ENCODE measurements at places on chromosomes 7 and 10. TPM values are rescaled to one million over a fixed set of nuclear protein-coding genes. Genes with fewer than 3 reads are reported as not detected.

Gene VAX1
- total RNA-seq = not detected

Gene GPR15LG
- total RNA-seq = not detected

Gene RAB19
- 0.22 TPM for total RNA-seq

Gene PNLIP
- total RNA-seq = not detected

Gene TMEM248
- total RNA-seq = 110 TPM

Gene CNPY1
- not detected for total RNA-seq

Gene NEURL1
- 0.26 TPM for total RNA-seq

Gene ZNF33B
- total RNA-seq = 14.2 TPM

Gene CCL26
- 0.65 TPM for total RNA-seq

Gene ADAM12
- 93.8 TPM for total RNA-seq

Gene CHST15
- total RNA-seq = 73.6 TPM

Gene AOC1
- not detected for total RNA-seq

Gene EGR2
- 0.86 TPM for total RNA-seq

Gene CC2D2B
- total RNA-seq = 0.13 TPM

Gene CALHM2
- 81.3 TPM for total RNA-seq

Gene SFTPA1
- not detected for total RNA-seq

Gene FAM131B
- total RNA-seq = 0.54 TPM

Gene PDZD7
- 0.91 TPM for total RNA-seq

Gene OGDHL
- total RNA-seq = 0.54 TPM

Gene CEP55
- total RNA-seq = 18.4 TPM

Gene CPVL
- 0.54 TPM for total RNA-seq

Gene SORCS1
- total RNA-seq = not detected

Gene SNCG
- 17.6 TPM for total RNA-seq

Gene RARRES2
- 0.32 TPM for total RNA-seq

Gene GRM3
- not detected for total RNA-seq

Gene MYL10
- not detected for total RNA-seq

Gene BLNK
- total RNA-seq = 0.65 TPM

Gene HOXA3
- 9.4 TPM for total RNA-seq

Gene ADRB1
- not detected for total RNA-seq

Gene NKX1-2
- total RNA-seq = not detected

Gene STK17A
- total RNA-seq = 87.5 TPM

Gene SLC26A5
- not detected for total RNA-seq

Gene PRKAR1B
- total RNA-seq = 8.6 TPM

Gene COL1A2
- total RNA-seq = 5,703 TPM

Gene AGBL3
- 1.8 TPM for total RNA-seq

Gene CCZ1
- total RNA-seq = 66.6 TPM

Gene ZNF777
- total RNA-seq = 7.4 TPM

Gene DNMBP
- 21.1 TPM for total RNA-seq

Gene OPALIN
- not detected for total RNA-seq

Gene MYO1G
- under 0.01 TPM for total RNA-seq

Gene C10orf143
- 2.5 TPM for total RNA-seq

Gene BTAF1
- 47.2 TPM for total RNA-seq

Gene EPO
- total RNA-seq = not detected
